ENCODE measurements at places on chromosomes 12 and 14. TPM values are rescaled to one million over a fixed set of nuclear protein-coding genes. Genes with fewer than 3 reads are reported as not detected.

Gene PTGDR
- 0.22 TPM for total RNA-seq

Gene DUSP6
- 96.2 TPM for total RNA-seq

Gene SIX6
- total RNA-seq = not detected

Gene ACADS
- 11.3 TPM for total RNA-seq

Gene GPR84
- not detected for total RNA-seq

Gene ANKS1B
- 1.2 TPM for total RNA-seq

Gene VEZT
- 74.6 TPM for total RNA-seq

Gene ALDH1L2
- total RNA-seq = 62.8 TPM

Gene KLRC2
- total RNA-seq = not detected

Gene SERPINA10
- under 0.01 TPM for total RNA-seq

Gene PRR4
- total RNA-seq = 1.1 TPM

Gene RHOJ
- total RNA-seq = 0.22 TPM

Gene MIPOL1
- 17.1 TPM for total RNA-seq

Gene AQP2
- total RNA-seq = not detected

Gene CLEC4D
- total RNA-seq = not detected

Gene PLBD2
- 56.9 TPM for total RNA-seq

Gene MBIP
- 12.2 TPM for total RNA-seq

Gene FOXG1
- under 0.01 TPM for total RNA-seq

Gene NR1H4
- not detected for total RNA-seq

Gene CMTM5
- 0.50 TPM for total RNA-seq

Gene NXPH4
- total RNA-seq = 4.0 TPM

Gene SSPN
- total RNA-seq = 19.0 TPM

Gene GPRC5A
- 15.6 TPM for total RNA-seq

Gene OR6C74
- total RNA-seq = not detected

Gene TSPAN11
- total RNA-seq = under 0.01 TPM

Gene GZMH
- not detected for total RNA-seq

Gene IL23A
- not detected for total RNA-seq

Gene CELA1
- not detected for total RNA-seq

Gene DHRS7
- 163 TPM for total RNA-seq

Gene CACNA2D4
- total RNA-seq = 0.87 TPM

Gene GNB3
- 3.7 TPM for total RNA-seq

Gene C14orf180
- not detected for total RNA-seq

Gene SAMD15
- 2.2 TPM for total RNA-seq

Gene TAS2R7
- total RNA-seq = not detected

Gene SERPINA12
- total RNA-seq = not detected

Gene SMOC1
- not detected for total RNA-seq

Gene CD69
- 0.11 TPM for total RNA-seq

Gene LTBP2
- 134 TPM for total RNA-seq

Gene LHX5
- not detected for total RNA-seq

Gene GSC
- total RNA-seq = not detected

Measured in uterine smooth muscle cell (primary cell).